ENCODE measurements at places on chromosomes 1 and 21. TPM values are rescaled to one million over a fixed set of nuclear protein-coding genes. Genes with fewer than 3 reads are reported as not detected.

EPHX1 gene
- 11.1 TPM for total RNA-seq

NGF gene
- 0.74 TPM for total RNA-seq

C1orf185 gene
- total RNA-seq, result not detected

CITED4 gene
- 1.2 TPM for total RNA-seq

SLAMF9 gene
- total RNA-seq, result not detected

ADAMTS5 gene
- 1.7 TPM for total RNA-seq

LYPD8 gene
- total RNA-seq, result not detected

GRHL3 gene
- under 0.01 TPM for total RNA-seq

HSF2BP gene
- total RNA-seq, result 2.2 TPM

FMO4 gene
- 1.2 TPM for total RNA-seq

C1QC gene
- total RNA-seq, result 5.2 TPM

TDRD5 gene
- total RNA-seq, result 1.2 TPM

TYW3 gene
- total RNA-seq, result 4.9 TPM

PPIAL4G gene
- 0.25 TPM for total RNA-seq

ZSCAN20 gene
- 6.9 TPM for total RNA-seq

FAM177B gene
- total RNA-seq, result not detected

KLHDC7A gene
- total RNA-seq, result not detected

LCE1F gene
- total RNA-seq, result not detected

TRIM17 gene
- 2.2 TPM for total RNA-seq

LCE3C gene
- total RNA-seq, result not detected

PGLYRP4 gene
- not detected for total RNA-seq

RNF223 gene
- total RNA-seq, result not detected

COL8A2 gene
- total RNA-seq, result 0.98 TPM

FALEC gene
- total RNA-seq, result not detected

ELF3 gene
- 0.74 TPM for total RNA-seq

COL9A2 gene
- 6.9 TPM for total RNA-seq

CLDN19 gene
- not detected for total RNA-seq

LMX1A gene
- total RNA-seq, result not detected

C1orf116 gene
- under 0.01 TPM for total RNA-seq

BMP8B gene
- total RNA-seq, result 0.49 TPM

CAPN2 gene
- 42.0 TPM for total RNA-seq
